ENCODE measurements at places on chromosomes 7 and 10. TPM values are rescaled to one million over a fixed set of nuclear protein-coding genes. Genes with fewer than 3 reads are reported as not detected.

Gene HMX2
- total RNA-seq = not detected

Gene CTNNA3
- total RNA-seq = 7.1 TPM

Gene AGR3
- not detected for total RNA-seq

Gene GIMAP4
- total RNA-seq = 19.1 TPM

Gene WDFY4
- 4.3 TPM for total RNA-seq

Gene EBF3
- 19.5 TPM for total RNA-seq

Gene CHN2
- 9.1 TPM for total RNA-seq

Gene RGR
- 1.7 TPM for total RNA-seq

Gene SPDYE1
- total RNA-seq = 0.10 TPM

Gene LRRC17
- total RNA-seq = 92.4 TPM

Gene FAM25C
- not detected for total RNA-seq

Measured in skin of body (tissue), 3 donors.